Cardiac fibroblast (primary cell): ENCODE measurements at places on chromosomes 16 and 17.

GRCh38 chr16:23640615-23640930 lies 537 bp downstream of the PALB2 start:
- peak; percentile 8 for DNase-seq

DNA sequence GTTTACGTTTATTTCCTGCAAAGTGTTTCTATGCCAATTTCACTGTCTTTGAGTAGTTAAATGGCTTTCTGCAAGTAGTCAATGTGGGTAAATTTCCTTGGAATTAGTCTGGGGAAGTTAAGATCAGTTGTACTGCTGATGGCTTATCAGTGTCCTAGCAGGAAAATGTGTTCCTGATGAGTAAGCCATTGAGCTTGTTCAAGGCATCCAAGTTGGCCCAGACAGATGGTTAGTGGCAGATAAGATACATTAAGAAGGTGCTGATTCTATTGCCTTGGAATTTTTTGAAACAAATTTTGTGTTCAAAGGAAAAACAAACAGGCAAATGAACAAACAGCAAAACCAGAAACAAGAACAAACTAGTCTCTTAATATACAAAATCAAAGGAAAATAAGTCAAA lies 258.4 kb downstream of the MAP2K6 start:
- peak; percentile 53 for DNase-seq

DNA sequence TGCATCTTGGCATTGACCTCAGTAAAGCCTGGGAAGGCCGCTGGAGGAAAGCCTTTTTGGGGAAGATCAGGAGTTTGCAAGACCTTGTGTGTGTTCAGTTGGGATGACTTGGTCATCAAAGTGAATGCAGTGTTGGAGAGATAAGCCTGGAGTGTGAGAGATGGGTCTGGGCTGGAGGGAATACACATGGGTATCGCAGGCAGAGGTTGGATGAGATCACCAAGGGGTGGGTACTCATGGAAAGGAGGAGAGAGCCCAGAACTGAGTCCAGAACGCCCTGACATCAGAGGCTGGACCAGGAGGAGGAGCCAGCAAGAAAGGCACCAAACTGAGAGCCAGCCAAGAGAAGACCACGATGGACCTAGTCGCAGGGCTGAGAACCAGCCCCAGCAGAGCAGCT lies 35.2 kb downstream of the SDK2 start:
- DNase-seq, result no peak

DNA sequence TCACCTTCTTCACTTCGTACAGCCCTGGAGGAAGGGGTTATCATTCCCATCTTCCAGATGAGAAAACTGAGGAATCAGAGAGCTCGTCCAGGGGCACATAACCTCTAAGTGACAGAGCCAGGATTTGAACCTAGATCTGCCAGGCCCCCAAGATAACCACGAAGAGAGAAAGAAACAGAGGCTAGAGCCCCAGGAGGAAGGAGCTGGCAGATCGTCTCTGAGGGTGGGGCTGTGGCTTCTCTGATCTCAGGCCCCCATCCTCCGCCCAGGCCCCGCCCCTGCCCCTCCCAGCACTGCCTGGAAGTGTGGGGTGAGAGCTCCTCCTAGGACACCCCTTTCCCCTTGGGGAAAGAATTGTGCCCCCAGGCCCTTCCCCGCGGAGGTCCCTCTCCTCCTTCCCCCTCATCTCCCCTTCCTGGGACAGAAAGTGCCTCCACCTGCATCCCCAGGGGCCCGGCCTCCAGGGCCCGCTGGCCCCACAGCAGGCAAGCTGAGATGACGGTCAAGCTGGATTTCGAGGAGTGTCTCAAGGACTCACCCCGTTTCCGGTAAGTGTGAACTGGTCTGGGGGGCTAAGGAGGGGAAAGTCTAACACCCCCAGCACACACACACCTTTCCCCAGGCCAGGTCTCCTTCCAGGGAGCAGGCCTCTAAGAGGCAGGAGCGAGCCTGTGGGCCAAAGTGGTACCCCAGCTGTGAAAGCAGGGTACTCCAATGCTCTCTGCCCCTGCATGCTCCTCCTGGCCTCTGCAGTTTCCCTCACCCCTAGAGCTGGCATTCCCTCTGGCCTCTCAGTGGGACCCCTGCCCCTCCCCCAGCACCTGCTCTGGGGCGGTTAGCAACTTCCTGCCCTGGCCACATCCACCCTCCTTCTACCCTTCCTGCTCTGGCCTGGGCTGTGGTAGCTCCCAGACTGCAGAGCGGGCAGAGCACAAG lies at the start of gene ACAP1:
ACAP1 (plus strand) TSS at position 290 of the 936 bp plus-strand sequence; CDS start at position 496, 206 bp downstream.
- no peak for DNase-seq

DNA sequence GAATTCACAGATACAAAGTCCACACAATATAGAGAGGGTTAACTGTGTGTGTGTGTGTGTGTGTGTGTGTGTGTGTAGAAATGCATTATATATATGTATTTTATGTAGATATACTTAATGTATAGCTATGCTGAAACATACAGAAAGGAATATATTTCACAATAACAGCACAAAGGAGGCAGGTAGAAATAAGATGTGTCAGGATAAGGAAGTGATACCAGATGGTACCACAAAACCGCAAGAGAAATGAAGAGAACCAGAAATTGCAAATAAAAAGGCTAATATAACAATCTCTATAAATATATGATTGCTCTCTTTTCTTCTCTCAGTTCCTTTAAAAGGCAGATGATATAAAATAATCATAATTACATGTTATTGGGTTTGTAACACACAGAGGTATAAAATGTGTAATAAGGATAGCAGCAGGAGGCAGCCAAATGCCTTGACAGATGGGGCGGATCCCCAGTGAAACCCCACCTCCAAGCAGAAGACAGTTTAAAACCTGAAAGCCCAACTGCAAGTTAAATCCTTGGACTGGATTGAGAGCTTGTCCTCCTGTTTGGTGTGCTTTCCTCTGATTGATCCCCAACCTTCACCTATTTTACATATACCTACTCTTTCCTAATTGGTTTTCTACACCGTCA lies 365.4 kb upstream of the C16orf82 start:
- DNase-seq, result no peak

GRCh38 chr17:74875155-74875976 lies 2.6 kb upstream of the FDXR start:
- no peak for DNase-seq

DNA sequence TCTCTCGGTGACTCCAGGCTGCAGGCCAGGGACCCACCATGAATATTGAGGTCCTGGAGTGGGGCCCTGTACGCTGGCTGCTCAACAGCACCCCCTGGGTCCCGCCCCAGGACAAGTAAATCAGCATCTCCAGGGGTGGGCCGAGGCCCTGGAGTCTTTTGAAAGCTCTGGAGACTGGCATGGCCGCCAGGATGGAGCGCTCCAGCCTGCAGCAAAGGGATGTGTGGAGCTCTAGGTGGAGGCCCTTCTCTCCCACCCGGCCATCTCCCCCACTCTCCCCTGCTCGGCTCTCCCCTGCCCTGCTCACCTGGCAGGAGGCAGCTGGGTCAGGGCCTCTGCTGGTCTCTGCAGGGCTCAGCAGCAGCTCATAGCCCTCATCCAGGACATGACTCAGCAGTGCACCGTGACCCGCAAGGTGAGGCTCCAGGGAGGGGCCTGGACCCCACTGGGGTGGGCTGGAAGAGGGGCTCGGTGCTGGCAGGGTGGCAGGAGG lies 16.6 kb downstream of the SGSH start:
- no peak for DNase-seq

DNA sequence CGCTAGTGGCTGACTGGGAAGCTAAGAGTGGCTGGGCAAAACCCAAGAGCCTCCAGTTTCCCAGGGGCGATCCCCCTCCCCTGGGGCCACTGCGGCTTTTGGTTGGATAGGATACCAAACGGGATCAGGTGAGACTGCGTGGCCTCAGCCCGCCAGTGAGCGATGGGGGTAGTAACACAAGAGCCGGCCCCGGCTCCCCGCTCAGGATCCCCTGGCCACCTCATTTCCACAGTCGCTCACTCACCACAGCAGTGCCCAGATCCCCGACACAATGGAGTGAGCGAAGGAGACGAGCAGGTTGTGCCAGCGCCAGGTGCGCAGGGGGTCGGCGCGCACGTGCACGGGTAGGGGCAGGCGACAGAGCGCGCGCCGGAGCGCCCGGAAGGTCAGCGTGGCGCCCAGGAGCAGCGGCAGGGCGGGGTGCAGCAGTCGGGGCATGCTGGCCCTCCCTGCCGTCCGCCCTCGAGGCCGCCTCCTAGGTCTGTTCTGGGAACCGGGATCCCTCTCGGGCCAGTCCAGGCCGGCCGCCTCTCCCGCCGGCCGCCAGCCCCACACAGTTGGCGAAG lies 290 bp downstream of the TLCD1 start:
- DNase-seq, result peak; percentile 77

DNA sequence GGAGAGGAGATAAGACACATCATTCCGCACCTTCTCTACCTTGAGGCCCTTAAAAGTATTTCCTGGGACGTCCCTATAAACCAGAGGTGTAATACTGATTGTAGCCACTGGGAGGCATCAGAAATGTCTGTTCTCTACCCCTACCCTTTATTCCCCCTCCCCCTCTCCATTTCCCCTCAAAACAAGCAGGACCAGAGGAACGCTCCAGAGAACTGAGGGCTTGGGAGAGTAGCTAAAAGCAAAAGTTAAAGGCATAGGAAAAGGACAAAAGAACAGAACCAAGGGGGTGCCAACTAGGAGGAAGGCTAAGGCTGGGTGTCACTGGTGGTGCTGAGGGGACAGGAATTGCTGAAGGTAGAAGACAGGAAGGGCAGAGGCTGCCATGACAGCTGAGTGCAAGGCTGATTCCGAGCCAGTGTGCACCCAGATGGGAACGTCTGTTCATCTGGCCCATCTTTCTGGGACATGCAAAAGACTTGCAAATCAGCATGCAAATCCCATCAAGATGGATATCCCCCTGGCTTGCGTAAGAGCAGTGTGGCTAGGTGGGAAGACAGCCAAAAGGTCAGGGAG lies 6.7 kb downstream of the CAMTA2 start:
- peak; percentile 61 for DNase-seq

DNA sequence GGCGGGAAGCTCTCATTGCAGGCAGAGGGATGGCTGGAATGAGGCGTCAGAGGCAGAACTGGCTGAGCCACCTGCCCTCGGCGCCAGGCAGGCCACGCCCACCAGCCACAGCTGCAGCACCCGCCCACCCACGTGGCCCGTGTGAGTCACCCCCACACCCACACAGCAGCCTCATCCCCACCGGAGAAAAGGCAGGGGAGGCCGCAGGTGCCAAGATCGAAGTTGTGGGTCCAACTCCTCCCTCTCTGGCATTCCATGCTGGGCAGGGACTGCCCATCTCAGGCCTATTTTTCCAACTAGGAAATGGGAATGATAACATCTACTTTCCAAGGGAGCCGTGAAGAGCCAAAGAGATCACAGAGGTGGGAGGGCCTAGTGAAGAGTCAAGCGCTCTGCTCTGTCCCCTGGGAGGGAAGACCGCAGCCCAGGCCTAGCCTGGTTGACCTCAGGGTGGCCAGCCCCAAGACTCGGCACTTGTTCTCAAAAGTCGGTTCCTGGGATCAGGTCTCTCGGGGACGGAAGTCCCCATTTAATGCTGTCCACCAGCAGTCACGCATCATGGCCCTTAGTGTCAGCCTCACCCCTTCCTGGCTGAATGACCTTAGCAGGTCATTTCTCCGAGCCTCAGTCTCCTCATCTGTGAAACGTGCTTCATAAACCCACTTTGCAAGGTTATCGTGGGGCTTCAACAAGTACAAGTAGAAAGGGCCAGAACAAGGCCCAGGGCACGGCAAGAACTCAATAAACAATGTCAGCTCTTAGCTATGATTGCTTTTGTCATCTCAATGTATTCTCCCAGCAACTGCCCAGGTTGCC lies at the start of gene TRPV3:
TRPV3 (minus strand) TSS at position 45 of the 816 bp plus-strand sequence. CDS start 2,962 bp downstream, outside the sequence.
- DNase-seq, result peak; percentile 14

GRCh38 chr17:12877953-12878669 lies 88.8 kb downstream of the ARHGAP44 start:
- DNase-seq, result no peak

DNA sequence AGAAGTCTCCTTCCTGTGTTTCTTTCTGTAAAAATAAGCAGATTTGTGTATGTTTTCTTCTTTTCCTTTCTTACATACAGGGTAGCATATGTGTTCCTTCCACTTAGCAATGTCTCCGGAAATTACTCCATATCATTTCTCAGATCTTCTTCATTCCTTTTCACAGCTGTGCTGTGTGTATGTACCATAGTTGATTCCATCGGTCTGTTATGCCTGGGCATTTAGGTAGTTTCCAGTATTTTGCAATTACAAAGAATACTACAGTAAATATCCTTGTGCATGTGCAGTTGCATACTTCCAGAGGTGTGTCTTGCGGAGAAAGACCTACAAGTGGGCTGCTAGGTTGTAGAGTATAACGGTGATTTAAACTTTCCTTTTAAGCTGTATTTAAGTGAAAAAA lies 69.8 kb downstream of the CLEC16A start:
- DNase-seq, result peak; percentile 89

DNA sequence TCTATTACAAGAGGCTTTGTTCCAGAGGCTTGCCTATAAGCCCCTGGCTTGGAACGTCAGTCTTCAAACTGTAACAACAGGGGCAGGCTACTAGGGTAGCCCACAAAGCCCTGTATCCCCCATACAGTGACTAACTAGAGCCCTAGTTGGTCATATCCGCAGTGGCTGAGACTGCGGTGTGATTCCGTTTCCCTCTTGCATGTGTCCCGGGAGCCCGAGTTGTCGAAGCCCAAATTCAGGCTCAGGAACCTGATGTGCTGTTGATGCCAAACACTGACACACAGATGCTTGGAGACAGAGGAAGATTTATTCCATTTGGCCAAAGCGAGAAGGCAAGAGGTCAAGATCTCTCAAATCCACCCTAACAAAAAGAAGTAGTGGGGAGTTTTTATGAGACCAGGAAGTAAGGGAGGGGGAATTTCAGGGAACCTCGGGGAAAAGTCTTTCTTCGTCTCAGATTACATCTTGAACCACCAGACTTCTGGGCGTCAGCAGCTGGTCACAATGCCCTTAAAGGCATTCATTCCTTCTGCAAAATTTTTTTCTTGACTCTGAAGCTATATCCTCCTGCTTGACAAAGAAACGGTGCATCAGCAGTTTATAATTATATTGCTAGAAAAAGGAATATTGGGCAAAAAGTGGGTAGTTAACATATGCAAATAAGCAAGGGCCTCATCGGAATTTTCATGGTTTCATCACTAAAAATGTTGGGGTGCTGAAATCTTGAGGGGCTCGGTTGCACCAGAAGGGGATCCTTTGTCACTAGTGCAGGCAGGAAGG lies 879 bp downstream of the SLFN5 start:
- DNase-seq, result peak; percentile 76

- DNase-seq, result peak; percentile 41
These were observed 17.1 kb upstream of the FLCN start for GRCh38 chr17:17254036-17254435.
